ENCODE measurements at places on chromosomes 4 and X. TPM values are rescaled to one million over a fixed set of nuclear protein-coding genes. Genes with fewer than 3 reads are reported as not detected.

The NAAA gene
- total RNA-seq, result 8.7 TPM

GRCh38 chrX:130878350-130879341 is 24.4 kb downstream of the ENOX2 start:
- no peak for ATAC-seq

DNA sequence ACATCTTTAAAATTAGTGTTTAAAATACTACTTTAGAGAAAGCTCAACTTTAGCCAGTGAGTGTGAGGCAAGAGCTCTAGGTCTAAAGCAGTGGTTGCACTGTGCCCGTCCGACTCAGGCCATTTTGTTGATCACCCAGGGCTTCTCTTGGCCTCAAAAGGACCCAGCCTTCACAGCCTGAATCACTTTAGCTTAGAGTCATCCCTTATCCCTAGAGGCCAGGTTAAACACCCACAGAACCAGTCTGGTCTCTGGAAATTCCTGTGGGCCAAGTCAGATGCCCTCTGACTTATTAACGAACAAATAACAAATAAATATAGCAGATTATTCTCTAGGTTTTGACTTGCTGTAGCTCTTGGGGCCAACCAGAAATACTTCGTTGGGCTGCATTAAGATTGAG is 102.3 kb downstream of the WWC2 start:
- no peak for ATAC-seq

- ATAC-seq, result no peak
Measured at GRCh38 chrX:121457096-121457495, 409.7 kb downstream of the GLUD2 start.

DNA sequence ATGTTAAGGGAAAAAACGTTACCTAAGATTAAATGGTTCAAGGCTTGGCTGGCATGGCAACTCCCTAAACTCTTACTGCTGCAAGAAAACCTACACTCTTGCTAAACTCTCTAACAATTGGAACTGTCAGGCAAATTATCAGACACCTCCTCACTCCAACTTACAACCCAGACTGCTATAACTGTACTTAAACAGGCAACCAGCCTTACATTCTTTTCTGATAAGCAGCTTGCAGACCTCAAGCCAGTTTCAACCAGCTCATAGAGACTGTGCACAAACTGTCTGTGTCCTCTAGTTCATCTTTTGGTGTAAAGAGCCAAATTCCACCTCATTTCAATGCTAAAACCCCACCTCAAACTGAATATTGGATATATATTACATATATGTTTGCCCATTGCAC is 504.9 kb downstream of the UBE2NL start:
- ATAC-seq, result no peak

DNA sequence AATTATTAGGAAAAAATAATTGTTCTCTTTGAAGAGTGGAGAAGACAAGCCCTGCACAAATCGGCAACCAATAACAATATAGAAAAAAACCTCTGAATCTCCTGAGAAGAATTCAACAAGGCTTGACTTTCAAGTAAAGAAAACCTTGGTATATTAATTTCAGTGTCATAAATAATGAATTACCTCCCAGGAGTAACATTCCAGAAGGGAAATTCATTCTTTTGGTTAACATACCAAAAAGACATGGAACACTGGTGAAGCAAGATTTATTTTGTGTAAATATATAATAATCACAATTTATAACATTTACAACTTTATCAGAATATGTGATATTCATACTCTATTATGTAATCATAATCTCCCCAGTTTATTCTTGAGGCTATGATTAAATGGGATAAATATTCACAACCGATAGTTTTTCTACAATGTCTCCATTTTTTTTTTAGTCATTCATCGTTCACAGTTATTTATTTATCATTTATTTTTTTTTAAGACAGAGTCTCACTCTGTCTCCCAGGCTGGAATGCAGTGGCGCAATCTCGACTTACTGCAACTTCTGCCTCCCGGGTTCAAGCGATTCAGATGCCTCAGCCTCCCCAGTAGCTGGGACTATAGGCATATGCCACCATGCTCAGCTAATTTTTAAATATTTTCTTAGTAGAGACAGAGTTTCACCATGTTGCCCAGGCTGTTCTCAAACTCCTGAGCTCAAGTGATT is 53.0 kb upstream of the RPS6KA6 start:
- ATAC-seq, result no peak

Data from motor neuron (in vitro differentiated cells).